ENCODE measurements at places on chromosomes 2 and 18. TPM values are rescaled to one million over a fixed set of nuclear protein-coding genes. Genes with fewer than 3 reads are reported as not detected.

LRRTM4 gene
- not detected for total RNA-seq

LINC00305 gene
- total RNA-seq = not detected

DNA sequence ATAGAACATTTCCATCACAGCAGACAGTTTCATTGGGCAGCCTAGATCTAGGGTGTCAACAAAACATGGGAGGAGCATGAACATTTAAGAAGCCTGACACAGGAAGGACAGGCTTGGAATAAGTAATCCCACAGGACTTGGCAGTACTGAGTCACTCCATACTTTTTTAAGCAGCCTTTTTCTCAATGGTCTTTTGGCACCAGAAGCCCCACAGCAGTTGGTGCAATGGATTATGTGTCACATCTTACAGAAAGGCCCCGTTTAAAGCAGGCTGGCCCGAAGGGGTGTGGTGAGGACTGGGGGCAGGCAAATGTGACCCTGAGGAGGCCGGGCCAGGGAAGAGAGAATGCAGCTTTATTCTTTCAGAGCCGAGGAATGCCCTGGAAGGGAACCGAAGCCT lies 26.6 kb downstream of the SPTBN1 start:
- no peaks in the 10 kb centered on the region for H3K27me3 ChIP-seq
- DNase-seq = no peak
- H3K36me3 ChIP-seq = peaks cover 2% of the 10 kb centered on the region
- no peaks in the 10 kb centered on the region for H3K4me1 ChIP-seq
- no peak overlapping the region for H3K27ac ChIP-seq

DNA sequence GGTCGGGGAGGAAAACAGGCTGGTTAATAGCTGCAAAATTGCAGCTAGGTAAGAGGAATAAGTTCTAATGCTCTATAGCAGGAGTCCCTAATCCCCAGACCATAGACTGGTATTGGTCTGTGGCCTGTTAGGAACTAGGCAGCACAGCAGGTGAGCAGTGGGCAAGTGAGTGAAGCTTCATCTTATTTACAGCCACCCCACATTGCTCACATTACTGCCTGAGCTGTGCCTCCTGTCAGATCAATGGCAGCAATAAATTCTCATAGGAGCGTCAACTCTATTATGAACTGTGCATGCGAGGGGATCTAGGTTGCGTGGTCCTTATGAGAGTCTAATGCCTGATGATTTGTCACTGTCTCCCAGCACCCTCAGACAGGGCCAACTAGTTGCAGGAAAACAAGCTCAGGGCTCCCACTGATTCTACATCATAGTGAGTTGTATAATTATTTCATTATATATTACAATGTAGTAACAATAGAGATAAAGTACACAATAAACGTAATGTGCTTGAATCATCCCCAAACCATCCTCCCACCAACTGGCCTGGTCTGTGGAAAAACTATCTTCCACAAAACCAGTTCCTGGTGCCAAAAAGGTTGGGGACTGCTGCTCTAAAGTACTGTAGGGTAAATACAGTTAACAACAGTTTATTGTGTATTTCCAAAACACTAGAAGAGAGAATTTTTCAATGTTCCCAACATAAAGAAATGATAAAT lies 91.7 kb upstream of the TFCP2L1 start:
- H3K27ac ChIP-seq = no peak overlapping the region
- no peak for DNase-seq
- peaks cover 54% of the 10 kb centered on the region for H3K36me3 ChIP-seq
- no peaks in the 10 kb centered on the region for H3K4me1 ChIP-seq

DNA sequence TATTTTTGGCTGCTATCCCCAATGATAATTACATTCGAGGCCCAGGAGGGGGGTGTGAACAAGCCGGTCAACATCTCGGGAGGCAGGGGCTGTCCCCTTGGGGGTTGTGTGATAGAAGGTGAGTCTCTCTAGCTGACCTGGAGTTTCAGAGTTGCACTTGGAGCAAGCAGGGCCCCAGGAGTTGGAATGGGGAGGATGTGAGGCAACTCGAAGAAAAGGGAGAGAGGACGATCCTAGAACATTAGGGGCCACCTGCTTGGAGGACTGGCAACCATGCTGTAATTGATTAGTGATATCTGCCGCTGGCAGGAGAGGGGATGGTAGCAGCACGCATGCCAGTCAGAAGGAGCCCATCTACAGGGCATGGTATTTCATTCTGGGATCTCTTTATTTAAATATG lies 122.6 kb downstream of the CTIF start:
- H3K36me3 ChIP-seq = no peaks in the 10 kb centered on the region
- H3K4me1 ChIP-seq = no peaks in the 10 kb centered on the region
- no peak overlapping the region for H3K4me3 ChIP-seq

GRCh38 chr2:223147431-223147830 lies 95.4 kb downstream of the KCNE4 start:
- no peaks in the 10 kb centered on the region for H3K27me3 ChIP-seq
- H3K36me3 ChIP-seq = no peaks in the 10 kb centered on the region
- no peak for DNase-seq
- no peaks in the 10 kb centered on the region for H3K4me1 ChIP-seq
- no peak overlapping the region for H3K4me3 ChIP-seq
- H3K27ac ChIP-seq = no peak overlapping the region
